Activated B cell treated with CpG ODN at 0.5 μM for 24 hours (primary cell): ENCODE measurements at places on chromosomes 3 and 15.

GRCh38 chr3:118997190-118997589 lies 37.5 kb downstream of the IGSF11 start:
- no peak for DNase-seq

DNA sequence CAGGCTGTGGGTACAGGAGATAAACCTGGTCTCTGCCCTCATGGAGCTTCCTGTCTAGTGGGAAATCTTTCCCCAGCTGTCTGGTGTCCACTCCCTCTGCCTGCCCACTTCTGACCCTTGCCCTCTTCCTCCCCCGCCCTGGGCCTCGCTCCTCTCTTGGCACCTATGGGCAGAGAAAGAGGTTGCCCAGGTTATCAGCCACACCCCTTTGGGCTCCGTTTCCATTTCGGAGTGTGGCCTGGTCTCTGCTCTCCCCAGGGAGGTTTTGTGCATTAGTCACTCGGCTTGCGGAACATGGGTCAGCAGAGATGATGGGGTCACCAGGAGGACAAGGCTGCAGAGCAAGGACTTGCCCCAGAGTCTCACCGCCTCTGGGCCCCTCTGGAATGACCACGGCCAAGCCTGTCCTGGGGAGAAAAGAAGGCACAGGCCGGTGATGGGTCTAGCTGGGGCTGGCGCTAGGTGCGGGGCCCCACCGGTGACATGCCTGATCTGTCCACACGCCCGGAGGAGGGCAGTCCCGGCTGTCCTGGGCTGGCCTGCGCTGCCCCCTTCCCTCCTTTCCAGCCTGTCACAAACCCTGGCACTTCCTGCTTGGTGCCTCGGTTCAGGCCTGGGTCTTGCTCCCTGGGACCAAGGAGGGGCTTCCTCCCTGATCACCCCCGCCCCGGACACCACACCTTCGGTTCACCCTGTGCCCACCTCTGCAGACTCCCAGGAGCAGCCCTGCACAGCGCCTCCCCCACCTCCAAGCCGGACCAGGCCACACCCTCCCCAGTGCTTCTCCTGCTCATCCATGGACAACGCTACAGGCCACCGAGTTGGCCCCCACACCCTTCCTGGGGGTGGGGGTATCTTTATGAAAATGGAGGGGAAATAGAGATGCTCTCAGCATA lies 35.6 kb upstream of the MUC4 start:
- no peak for DNase-seq

- no peak for DNase-seq
Measured at GRCh38 chr15:48494631-48495030, 150.9 kb downstream of the FBN1 start.

GRCh38 chr15:60708684-60709083 lies 229.7 kb upstream of the ICE2 start:
- no peak for DNase-seq

DNA sequence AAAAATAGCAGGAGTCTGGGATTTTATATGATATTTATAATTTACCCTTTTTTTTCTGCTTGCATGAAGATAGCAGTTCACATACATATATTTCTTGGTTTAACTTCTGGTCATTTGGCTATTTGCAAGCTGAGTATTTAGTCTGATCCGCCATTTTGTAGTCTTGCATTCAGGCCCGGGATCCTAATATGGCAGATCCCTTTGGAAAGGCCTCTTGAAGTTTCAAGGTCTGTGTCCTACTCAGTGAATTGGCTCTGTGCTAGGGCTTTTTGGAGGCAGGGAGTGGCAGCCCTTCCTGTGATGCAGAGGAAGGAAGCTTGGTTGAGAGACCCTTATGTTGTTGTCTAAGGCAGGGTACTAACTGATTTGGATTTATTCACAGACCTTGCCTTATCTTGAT lies 2.9 kb downstream of the SNRPN start:
- DNase-seq, result no peak
